ENCODE measurements at places on chromosomes 12 and 14.

DNA sequence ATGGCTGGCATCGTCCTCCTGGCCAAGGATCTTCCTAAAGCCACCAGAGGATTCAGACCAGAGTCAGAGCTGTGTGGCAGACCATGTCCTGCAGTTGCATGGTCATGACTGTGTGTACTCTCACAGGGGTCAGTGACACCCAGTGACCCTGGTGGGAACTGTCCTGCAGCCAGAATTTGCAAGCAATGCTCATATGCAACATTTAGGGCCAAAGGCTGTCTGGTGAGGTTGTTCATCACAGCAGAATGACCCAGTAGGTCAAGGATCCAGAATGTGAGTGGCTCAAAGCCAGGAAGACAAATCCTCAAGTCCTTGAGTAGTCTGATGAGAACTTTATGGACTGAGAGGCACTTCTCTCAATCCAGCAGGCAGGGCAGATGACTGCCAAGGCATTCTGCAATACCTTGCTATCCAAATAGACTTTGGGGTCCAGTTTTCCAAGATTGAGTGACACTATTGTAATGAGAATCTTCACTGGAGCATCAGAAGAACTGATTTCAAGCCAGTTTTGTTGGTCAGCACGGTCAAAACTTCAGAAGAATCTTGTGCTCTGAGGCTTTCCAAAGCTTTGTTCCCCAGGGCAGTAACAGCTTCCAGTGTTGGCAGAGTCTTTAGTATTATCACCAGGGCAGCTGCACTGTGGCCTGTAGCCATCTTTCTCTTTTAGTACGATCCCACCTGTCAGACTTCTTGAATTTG lies 122.0 kb downstream of the PTCSC3 start:
- no peak for DNase-seq

GRCh38 chr14:65686761-65687160 lies 274.2 kb downstream of the FUT8 start:
- no peak for DNase-seq

DNA sequence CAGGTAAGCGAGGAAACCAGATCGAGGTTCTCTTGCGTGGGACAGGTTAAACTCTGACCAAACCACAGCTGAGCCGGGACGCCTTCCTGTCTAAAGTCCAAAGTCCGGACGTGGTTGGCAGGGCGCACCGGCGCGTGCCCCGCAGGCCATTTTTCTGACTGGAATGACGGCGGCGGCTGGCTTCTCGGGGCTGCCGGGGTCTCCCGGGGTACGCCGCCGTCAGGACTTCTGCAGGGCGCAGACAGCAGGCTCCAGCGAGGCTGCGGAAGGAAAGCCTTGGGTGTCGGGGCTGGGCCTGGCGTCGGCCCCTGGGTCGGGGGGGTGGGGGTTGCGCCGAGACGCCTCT lies 32.8 kb downstream of the MIA2 start:
- DNase-seq = no peak

DNA sequence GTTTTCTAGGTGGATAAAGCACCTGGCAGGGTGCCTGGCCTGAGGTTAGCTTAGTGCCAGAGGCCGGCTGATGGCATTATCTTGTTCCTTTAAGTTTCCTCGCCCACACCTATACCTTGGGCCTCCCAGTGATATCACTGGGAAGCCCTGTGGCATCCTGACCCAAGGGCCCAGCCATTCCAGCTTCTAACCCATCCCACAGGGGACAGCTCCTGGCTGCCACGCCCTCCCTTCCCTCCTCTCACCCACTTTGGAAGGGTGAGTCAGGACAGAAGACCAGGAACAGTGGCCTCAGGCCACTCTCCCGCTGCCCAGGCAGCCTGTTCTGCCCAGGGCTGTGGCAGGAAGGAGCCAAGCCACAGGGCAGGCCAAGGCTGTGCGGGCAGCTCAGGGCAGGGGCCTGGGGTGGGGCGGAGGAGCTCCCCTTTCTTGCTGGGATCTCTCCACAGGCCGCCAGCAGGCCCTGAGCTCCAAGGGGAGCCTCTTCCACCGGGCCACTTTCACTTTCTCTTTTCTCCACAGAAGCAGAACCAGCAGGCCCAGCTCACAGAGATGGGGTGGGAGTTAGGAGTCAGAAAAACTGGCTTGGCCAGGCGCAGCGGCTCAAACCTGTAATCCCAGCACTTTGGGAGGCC lies 75.1 kb downstream of the IRF2BPL start:
- DNase-seq = no peak

DNA sequence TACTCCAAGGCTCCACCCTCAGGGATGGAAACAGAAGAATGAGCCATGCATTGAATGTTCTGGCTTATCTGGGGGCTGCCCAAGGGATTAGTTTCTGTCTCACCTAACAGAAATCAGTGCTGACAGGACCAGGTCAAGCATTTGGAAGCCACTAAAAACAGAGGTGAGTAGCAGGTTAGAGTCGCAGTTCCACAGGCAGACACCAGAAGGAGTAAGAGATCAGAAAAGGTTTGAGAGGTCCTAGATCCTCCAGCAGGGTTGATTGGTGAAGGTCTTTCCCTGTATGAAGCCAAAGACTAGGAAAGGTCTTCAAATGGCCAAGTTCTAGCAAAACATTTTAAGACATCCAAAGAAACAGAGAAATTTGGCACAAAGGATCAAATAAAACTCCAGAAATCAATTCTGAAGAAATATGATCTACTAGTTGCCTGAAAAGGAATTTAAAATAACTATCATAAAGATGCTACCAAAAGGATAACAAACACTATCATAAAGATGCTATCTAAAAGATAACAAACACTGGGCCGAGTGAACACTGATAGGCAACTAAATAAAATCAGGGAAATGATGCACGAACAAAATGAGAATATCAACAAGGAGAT lies 19.5 kb upstream of the TTC9 start:
- DNase-seq = peak; percentile 20

GRCh38 chr14:23365732-23366425 lies 907 bp upstream of the EFS start:
- no peak for DNase-seq

- DNase-seq = no peak
These were observed 4.5 kb upstream of the GMFB start for GRCh38 chr14:54493293-54493692.

DNA sequence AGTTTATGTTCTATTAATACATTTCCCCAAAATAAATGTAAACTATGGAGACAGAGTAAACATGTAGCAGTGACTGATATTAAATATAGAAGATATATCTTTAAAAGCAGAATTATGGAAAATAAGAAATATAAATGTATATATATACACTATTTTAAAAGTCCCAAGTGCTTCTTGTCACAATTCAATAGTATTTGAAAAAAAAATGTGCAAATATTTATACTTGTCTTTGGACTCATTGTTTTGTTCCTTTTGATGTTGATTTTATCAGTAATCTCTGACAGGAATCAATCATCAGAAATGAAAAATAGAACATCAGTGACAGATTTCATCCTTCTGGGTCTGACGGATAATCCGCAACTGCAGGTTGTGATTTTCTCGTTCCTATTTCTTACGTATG lies at the start of gene OR6C76:
TSS of gene OR6C76 (plus strand) at position 301 of the 400 bp plus-strand sequence. CDS start at position 301, 0 bp downstream.
- no peak for DNase-seq
